Central memory CD4-positive, alpha-beta T cell (primary cell): ENCODE measurements at places on chromosomes 2 and 18.

DNA sequence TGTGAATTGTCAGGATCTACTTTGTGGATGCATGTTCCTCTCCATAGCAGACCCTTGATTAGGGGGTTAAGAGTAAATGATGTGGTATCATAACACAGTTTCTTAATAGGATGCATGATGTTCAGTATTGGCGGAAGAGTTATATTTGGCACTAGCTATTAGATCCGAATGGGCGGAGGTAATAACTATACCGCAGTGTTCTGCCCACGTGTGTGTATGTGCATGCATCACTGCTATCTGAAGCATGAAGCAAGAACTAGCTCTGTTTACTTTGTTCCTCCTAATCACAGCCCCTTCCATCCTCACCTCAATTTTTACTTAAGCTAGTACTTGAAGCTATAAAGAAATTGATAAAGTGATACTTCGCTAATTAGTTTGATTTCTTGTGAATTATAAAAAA is 159.6 kb upstream of the NOSTRIN start:
- no peak for DNase-seq

DNA sequence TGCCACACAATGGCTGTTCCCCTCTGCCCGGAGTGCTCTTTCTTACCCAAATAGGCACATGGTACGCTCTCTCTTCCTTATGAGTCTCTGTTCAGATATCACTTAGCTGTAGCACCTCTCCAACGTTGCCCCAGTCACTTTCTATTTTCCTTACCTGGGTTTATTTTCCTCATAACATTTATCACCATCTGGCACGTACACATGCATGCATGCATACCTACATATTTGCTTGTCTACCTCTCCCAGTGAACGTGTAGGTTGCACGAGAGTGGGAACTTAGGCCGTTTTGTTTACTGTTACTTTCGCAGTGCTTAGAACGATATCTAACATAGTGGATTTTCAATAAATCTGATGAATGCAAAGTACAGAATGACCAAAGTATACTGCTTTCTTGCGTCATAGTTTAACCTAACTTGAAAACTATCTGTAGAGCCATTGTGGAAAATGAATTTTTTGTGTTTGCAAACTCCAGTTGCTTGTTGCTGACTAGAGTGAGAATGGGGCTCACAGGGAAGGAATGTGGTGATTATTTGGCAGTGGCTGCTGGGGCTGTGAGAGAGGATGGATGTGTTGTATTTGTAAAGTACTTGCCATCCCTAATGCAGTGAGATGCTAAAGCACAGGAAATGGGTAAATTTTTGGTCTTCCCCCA is 47.1 kb downstream of the ACSL3 start:
- no peak for DNase-seq

- DNase-seq: no peak
Measured at GRCh38 chr18:13577091-13577697, 149.2 kb downstream of the FAM210A start.

DNA sequence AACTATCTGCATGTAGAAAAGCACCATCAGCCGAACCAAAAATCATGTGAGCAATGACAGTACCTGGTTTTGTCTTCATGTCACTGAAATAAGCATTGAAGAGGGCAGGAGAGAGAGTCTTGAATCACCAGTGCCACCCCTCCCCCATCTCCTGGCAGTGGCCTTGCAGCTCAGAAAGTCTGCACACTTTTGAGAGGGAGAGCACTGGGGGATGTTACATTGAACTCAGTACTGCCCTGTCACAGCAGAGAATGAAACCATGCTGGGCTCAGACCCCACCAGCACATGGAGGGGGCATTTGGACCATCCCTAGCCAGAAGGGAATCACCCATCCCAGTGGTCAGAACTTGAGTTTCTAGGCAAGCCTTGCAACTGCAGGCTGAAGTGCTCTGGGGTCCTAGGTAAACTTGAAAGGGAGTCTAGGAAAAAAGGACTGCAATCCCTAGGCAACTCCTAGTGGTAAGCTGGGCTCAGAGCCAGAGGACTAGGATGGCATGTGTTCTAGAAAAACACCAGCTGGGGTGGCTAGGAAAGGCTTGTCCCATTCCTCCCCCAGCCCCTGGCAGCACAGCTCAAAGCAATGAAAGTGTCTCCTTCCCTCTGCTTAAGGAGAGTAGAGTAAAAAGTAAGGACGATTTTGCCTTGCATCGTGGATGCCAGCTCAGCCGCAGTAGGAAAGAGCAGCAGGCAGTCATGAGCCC is 259.9 kb upstream of the MYT1L start:
- no peak for DNase-seq

- no peak for DNase-seq
Measured at GRCh38 chr18:45408218-45408617, 207.1 kb upstream of the SLC14A2 start.

DNA sequence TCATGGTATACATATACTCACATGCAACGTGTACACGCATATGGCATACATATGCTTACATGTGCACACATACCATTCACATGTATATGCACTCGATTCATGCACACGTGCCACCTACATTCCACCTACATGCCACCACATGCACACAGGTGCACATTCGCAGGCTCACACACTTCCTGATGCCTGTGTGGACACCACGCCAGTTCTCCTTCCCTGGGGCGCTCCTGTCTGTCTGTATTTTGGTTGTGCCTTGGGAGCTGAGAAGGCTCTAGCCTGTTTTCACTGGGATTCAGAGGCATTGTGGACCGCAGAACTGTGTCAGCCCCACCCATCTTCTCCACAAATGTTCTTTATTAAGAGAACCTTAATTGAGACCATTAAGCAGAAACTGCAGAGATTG is 96.6 kb upstream of the CTDP1 start:
- DNase-seq: no peak

DNA sequence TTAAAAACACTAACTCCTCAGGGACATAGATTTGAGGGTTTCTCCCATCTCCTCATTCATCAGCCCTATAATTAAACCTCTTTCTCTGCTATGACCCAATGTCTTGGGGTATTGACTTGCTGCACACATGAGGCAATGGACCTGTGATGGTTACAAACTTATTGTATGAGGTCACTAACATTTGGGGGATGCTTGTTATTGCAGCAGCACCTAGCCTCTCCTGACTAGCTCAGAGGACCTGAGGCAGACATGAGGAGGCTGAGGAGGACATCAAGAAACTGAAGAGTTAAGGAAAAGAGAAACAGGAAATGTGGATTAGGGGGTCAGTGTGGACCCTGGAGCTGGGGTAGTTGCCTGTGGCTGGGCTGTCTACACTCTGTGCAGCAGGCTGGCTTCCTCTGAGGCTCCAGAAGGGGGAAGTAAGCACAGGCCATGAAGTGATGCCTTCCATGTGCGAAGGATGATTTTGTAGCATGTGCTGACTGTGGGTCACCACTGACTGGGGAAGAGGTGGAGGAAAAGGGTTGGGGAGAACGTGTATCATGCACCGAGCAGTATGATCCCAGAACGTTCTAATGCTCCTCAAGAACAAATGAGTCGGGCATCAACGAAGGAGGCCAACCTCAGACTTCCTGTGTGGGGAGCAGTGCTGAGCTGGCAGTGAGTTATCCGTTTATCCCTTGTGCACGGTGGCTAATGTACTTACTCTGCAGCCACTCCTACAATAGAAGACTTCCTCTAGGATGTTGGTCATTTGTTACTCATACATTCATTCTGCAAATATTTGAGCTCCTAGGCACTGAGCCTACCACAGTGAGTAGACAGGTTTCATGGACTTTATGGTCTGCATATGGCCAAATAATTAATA is 42.1 kb upstream of the RFX8 start:
- DNase-seq: no peak

DNA sequence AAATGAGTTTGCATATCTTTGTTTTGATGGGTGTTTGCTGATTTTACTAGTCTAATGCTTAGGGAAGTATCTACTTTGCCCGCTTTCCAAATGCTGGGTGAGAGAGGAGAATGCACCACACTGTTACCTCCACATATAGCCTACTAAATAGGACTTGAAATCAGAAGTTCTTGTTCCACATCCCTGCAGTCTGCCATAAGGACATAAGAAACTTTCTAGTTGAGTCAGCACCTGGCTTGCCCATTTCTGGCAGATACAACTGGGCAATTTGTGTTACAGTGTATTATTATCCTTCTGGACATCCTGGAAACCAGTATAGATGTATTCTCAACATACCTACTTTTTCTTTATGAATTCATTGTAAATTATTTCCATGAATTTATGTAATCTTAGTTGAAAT is 29.5 kb downstream of the ANXA4 start:
- DNase-seq: no peak
